ENCODE measurements at places on chromosomes 16 and 17.

GRCh38 chr16:20327444-20328041, at the start of gene GP2:
Gene GP2, minus strand, starts transcription at chr16:20327513. Its CDS starts 1,082 bp downstream, at chr16:20326431.
- DNase-seq = no peak

- DNase-seq = no peak
Measured at GRCh38 chr17:64598672-64599071, 63.4 kb downstream of the SMURF2 start.

GRCh38 chr17:62996221-62996620, 30.2 kb downstream of the TANC2 start:
- DNase-seq = no peak

GRCh38 chr17:65707780-65708179, 146.3 kb upstream of the AXIN2 start:
- DNase-seq = no peak
